ENCODE measurements at places on chromosomes 4 and X.

DNA sequence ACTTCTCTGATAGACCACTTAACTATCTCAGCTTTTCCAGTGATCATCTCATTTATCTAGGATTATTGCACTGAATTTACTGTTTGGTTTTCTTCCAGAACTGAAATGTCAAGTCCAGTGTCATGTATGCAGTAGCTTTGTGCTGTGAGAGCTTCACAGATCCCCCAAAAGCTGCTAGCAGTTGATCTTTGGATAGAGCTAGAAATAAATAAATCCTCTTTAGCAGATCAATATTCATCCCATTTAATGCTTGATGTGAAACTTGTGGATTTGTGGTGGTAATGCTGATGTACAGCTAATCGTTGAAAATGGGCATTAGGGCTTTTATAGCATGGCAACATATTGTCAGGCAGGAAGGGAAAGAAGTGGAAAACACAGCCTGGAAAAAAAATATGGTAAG lies 509.6 kb upstream of the FAM241A start:
- no peak for DNase-seq

DNA sequence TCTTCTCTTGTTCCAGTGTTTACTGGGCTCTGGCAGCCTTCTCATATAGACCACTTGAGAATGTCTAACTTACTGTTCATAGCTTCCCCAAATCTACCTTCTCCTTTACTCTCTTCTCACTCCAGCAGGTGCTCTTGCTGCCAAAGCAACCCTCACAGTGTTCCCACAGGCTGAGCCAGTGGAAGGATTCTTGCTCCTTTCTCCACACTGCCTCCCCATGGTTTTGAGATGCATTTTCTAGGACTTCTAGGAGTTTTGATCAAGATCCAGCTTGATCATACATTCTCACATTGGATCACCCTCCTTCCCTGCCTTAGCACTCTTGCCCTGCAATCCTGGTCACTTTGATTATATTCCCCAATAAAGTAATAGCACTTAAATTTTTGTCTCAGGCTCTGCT lies 230.8 kb downstream of the TMEM47 start:
- no peak for DNase-seq

DNA sequence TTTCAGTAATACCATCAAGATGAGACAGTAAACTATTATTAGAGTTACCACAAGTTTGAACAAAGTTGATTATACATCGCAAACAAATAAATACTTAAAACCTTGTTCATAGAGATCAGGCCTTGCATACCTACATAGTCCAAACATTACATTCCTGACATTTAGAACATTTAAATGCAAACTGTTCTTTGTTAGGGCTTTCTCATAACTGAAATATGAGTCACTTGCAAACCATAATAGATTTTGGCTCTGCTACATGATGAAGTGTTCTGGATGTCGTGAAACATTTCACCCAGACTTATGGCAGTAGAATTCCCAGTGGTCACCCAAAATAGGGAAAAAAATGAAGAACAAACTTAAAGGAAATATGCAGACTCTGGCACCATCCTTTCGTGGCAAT lies 75.0 kb downstream of the FAT4 start:
- no peak for DNase-seq

GRCh38 chr4:139823746-139824145 lies 158.1 kb downstream of the MGST2 start:
- DNase-seq: no peak

GRCh38 chr4:173503330-173504180 lies 26.5 kb downstream of the HAND2 start:
- DNase-seq: no peak

- DNase-seq: no peak
Measured at GRCh38 chr4:41177016-41177415, 37.3 kb downstream of the APBB2 start.

- no peak for DNase-seq
Measured at GRCh38 chr4:140807491-140808252, 51.5 kb upstream of the TBC1D9 start.

DNA sequence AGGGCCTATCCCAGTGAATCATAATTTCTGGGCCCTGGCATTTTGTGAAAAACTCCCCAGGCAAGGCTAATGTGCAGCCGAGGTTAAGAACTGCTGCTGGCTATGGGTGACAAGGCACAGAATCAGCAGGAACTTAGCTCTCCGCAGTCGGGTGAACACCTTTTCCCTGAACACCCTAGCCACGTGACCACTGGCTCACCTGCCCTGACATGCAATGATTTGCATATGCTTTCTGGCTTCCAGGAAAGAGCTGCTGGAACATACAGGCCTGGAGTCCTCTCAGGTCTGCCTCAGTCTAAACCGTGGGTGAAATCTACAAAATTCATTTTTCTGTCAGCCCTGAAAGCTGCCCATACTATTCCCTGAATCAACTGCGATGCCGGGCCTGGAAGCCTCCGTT lies 56.6 kb downstream of the ZNF827 start:
- DNase-seq: peak; percentile 9

GRCh38 chr4:147975325-147975724 lies 243.4 kb downstream of the ARHGAP10 start:
- DNase-seq: no peak

DNA sequence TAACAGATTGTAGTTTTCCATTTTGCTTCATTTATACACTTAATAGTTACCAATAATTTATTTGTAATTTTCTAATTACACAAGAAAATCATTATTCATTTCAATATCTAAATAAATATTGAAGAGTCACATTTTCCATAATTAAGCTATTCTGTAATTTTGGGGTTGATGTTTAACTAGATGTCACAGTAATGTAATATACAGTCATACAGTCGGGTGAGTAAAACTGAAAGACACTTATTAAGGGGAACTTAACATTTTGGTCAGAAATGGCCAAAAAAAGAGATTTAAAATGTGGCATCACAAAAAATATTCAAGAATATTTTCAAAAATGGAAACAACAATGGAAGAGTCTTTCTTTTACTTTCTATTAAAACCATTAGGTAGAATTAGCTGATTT lies 1080.3 kb downstream of the ARAP2 start:
- no peak for DNase-seq

DNA sequence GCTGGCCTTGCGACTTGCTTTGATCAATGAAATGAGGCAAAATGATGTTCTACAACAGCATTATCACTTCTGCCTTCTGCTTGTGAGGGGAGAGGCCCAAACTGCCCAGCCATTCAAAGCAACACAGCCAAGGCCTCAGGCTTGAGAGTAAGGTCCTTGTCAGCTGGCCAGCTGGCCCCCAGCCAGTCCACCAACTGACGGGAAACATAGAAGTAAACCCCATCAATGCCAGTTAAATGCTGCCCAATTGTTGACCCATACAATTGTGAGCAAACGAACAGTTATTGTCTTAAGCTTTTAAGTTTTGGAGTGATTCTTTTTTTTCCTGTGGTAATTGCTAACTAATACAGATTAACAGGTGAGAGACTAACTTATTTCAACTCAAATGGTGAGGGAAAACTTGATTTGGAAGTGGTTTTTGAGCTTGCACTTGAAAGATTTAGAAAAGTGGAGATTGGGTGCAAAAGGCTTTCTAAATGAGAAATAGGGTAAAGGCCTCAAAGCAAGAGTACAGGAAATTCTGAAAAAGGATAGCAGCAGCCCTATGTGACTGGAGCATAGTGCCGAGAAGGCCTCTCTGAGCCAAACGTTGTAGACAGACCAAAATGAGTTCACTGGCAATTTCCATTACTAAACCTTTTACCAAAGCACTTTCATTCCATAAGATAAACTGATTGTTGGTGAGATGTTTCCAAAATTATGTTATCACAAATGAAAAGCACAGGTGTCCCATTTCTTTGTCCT lies 66.9 kb downstream of the ARHGEF38 start:
- no peak for DNase-seq

DNA sequence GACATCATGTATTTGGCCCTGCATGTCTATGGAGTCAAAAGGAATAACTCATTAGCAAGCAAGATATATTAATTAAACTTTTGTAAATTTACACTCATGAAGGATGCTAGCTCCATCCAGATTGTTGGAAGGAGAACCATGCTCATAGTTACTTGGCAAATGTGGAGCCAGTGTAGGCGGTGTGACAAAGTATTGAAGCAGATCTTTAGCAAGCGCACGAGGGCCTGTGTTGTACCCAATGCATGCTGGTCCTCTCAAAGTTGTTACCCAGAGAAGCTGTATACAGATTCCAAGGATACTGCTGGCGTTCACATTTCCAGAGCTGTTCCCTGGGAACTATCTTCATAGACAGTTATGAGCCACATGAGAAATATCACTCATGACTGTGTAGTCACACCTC lies 196.4 kb upstream of the MBNL3 start:
- DNase-seq: no peak

DNA sequence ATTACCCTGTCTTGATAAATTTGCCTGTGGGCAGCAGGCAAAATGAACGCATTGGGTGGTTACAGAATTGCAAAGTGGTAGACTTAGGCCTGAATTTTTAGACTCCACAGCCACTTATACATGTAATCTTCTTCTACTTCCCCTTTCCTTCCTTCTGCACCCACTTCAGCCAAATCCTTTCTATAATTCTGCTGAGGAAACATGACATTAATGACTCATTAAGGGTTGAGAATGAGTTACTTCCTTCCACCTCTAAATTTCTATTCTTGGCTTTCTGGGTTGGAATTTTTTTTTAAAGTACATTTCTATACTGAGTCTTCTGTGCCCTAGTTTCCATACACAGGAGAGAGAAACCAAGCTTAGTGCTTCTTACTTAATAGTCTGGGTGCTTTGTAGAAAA lies 10.1 kb downstream of the PAPSS1 start:
- no peak for DNase-seq
